ENCODE measurements at places on chromosomes 11 and 22.
A peak's percentile ranks its signal among the peaks of the same experiment; 100 is the strongest.

DNA sequence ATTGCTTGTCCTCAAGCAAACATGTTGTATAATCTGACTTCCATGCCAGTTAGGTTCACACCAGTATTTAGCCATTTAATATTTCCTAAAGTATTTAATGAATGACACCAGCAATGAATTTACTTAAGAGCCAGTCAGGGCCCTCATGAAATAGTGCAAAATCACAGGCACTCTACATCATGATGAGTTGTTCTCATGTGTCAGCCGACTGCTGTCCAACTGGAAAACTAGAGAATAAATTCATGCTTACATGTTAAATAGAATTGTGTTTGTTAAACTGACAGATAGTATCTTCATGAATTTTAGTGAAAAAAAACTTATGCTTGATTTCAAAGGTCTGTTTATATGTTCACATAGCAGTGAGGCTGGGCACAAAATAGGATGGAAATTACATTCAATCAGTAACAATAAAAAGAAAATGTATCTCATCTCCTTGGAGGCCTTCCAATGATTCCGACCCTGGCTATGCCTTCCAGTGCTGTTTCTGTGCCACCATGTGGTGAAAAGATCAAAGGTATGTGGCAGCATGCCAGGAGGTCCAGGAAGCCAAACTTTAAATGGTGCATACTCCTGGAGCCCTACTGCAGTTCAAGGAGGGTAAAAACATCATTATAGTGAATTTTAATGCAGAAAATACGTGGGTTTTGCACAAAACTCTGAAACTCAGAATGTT is 45.2 kb downstream of the CTSC start:
- DNase-seq = no peak

GRCh38 chr11:107731941-107732688 is 20.3 kb upstream of the SLN start:
- no peak for DNase-seq

DNA sequence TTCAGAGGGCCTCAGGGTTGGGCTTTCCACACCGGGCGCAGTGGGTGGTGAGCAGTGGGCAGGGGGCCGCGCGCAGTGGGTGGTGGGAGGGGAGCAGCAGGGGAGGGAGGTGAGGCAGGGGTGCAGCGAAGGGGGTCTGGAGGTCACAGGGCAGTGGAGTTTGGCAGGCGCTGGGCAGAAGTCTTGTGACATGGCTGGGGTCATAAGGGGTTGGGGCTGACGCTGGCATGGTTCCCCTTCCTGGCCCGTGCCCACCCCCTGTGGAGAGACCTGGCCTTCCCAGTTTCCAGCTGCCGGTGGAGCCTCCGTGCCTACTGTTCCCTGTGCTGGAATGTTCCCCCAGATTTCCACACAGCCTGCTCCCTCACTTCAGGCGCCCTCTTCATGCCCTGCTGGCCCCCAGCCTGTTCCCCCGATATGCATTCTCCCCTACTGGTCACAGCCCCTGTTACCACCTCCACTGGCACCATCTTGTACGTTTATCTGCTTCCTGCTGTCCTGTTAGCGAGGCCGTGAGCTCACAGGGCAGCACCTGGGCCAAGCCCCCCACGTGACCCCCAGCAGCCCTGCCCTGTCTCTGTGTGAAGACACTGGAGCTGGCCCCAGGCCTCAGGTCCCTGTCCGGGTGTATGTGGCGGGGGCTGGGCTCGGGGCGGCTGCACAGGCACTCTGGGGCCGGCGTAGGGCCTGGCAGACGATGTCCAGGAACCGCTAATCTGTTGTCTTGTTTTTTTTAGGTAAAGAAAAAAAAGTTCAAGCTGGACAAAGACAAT is 111.6 kb downstream of the KCNQ1OT1 start:
- DNase-seq = peak; percentile 10

DNA sequence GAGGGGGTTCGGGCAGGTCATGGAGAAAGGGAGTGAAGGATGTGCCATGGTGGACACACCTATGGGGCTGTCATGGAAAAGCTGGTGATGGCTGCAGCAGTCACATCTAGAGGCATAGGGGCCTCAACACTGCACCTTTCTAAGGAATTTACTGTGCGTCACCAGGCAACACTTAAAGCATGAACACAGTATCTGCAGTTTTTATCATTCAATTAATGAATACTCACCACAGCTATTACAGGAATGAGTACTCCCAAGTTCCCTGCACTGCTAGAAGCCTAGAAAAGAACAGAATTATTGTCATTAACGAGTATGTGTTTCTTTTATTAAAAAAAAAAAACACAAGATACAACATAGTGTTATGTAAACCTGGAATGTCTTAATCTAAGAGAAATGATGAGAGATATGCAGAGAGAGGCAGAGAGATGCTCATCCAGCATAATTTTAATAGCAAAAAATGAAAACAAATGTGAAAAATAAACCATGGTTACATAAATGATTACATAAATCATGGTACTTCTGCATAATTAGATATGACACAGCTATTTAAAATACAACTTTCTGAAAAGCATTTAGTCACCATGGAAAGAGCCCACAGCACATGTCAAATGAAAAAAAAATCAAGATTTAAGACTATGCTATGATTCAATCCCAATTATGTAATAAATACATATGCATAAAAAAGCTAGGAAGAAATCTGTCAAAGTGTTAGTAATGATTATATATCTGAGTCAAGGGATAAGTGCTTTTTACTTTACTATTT is 19.2 kb downstream of the SERPIND1 start:
- no peak for DNase-seq

GRCh38 chr11:441418-442274 is at the start of gene ANO9:
ANO9 (minus strand) TSS chr11:442011; CDS start chr11:441926, 85 bp downstream.
- DNase-seq = peak; percentile 77

- DNase-seq = no peak
Measured at GRCh38 chr11:71936825-71937224, 8.0 kb downstream of the RNF121 start.

DNA sequence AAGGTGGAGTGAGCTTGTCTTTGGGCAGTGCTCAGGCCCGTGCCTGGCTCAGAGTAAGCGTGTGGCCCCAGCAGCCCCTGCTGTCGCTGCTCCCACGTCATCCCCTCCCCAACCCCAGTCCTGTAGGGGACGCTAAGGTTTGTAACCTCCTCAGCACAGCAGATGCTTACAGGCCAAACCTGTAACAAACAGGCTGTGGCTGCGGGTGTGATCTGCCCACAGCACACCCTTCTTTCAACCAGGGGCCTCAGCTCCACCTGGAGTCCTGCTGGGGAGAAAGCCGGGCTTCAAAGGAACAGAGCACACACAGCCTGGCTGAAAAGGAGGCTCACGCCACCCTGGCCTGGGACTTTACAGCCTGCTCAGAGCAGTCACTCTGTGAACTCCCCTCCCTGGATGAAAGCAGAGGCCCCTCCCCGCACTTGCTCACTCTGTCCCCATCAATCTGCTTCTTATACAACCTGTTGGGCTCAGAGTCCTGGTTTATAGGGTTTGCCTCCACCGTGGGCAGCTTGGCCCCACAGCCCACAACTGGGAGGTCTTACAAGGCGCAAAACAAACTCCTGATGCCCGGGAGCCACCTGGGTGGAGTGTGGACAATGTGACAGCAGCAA is 54.3 kb downstream of the SCUBE1 start:
- no peak for DNase-seq

- DNase-seq = no peak
Measured at GRCh38 chr11:119685111-119685746, 43.8 kb downstream of the NECTIN1 start.

GRCh38 chr11:33325451-33325850 is 68.3 kb downstream of the HIPK3 start:
- no peak for DNase-seq

DNA sequence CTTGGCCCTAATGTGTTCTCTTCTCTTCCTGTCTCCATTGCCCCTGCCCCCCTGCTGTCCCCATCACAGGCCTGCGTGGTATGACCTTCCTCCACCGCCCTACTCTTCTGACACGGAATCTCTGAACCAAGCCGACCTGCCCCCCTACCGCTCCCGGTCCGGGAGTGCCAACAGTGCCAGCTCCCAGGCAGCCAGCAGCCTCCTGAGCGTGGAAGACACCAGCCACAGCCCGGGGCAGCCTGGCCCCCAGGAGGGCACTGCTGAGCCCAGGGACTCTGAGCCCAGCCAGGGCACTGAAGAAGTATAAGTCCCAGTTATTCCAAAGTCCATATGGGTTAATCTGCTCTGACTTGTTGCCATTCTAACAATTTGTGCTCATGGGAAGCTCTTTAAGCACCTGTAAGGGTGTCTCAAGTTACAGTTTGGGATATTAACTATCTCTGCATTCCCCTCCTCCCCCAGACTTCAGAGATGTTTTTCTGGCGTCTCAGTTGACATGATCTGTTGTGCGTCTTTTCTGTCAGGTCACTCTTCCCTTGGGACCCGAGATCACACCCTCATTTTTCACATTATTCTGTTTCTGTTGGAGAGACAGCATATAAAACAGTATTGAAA is 60.0 kb downstream of the COMMD9 start:
- no peak for DNase-seq

DNA sequence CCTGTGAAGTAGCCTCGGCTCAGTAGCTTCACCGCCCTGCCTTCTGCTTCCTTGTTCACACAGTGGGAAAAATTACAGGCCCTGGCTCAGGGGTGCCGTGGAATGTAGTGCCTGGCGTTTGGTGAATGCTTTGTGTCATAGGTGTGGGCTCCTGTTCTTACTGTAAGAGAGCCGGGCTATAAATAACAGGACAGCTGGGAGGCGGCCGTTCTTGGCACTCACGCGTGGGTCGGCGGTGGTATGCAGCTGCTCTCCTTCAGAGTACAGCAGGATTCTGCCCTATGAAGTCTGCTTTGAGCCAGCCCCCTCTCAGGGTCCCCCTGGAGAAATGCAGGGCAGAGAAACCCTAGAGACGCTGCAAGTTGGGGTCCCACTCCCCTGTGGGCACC is 84.2 kb downstream of the CTTN start:
- no peak for DNase-seq

GRCh38 chr11:87187930-87188329 is 150.2 kb downstream of the TMEM135 start:
- DNase-seq = no peak

GRCh38 chr11:1453611-1454034 is 33.0 kb downstream of the MOB2 start:
- DNase-seq = peak; percentile 37

DNA sequence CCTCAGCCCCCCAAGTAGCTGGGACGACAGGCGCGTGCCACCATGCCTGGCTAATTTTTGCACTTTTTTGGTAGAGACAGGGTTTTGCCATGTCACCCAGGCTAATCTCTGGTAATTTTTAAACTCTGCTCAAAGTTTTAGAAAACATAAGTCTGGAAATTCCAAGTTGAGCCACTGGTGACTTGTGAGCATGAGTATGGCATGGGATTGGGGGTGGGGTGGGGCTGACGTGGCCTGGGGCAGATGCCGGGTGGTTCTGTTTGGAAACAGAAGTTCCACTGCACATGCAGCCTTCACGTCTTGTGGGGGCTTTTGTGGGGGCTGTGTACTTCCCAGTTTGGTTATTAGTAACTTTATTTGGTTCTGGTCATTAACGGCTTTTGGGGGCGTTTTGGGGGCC is 67.3 kb downstream of the PTPRJ start:
- no peak for DNase-seq

DNA sequence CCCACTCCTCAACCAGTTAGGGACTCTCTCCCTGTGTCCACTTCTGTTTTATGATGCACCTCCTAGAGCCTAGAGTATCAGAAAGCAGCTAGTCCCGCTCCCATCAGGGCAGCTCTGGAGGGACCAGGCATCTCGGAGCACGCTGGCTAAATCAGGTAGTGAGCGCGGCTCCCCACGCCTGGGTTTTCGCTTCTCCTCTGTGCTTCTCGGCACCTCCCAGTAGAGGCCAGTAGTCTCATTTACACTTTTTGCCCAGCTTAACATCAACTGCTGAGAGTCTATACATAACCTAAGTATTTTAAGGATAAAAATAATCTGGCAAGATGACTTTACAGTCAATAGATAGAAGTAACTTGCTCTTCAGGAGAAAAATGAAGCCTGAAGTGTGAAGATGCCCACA is 473.8 kb downstream of the OPCML start:
- no peak for DNase-seq

DNA sequence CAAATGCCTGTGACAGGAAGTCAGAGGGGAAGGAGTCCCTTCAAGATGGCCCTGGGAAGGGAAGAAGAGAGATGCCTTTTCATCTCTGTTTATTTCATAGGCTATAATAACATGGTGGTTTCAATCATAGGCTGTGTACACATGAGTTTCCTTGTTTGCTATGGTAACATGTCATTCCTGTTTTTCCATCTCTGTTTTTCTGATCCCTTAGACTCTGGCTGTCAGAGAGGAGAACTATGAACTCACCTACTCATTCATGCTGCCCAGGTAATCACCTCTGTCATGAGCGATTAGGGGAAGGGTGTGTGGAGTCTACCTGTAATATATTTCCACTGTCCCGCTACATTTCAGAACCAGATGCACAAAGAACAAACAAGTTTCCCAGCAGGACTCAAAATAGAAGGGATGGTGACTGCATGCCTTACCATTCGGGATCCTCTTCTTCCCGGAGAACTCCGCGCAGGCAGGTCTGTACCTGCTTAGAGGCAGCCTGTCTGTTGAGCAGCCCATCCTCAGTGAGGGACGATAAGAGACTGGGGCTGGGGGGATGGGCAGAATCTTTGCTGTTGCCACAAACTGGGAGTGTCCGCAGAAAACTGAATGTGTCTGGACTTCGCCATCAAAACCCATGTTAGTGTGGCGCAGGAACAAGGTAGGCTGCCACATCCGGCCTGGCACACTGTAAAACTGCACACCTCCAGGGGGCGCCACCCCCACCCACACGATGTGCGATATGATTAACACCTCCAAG is 7.1 kb upstream of the PEX26 start:
- no peak for DNase-seq

- DNase-seq = no peak
Measured at GRCh38 chr11:17773674-17774073, 39.1 kb downstream of the KCNC1 start.

DNA sequence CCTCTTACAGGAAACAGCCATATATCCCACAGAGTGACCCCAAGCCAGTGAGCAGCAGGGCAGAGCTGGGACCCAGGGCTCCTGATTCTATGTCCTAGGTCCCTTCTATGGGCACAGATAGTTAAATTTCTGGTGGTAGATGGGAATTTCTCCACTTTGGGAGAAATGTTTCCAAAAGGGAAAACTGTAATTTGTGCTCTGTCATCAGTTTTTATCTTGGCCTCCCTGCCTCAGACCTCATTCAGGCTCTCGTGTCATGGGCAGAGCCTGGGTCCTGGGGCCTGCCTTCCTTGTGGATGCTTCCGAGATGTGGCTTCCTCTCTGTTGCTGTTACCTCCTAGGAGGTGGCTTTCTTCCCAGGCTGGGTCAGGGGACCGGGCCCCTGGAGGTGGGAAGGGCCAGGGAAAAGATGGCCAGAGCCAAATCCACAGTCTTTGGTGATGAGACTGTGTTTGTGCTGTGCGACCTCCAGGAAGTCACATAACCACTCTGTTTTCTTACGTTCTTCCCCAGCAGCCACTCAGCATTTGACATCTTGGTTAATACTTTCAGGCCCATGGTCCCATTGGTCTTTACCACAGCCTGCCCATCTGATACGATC is 8.6 kb downstream of the LRRC32 start:
- no peak for DNase-seq

- DNase-seq = no peak
Measured at GRCh38 chr11:121090145-121090721, 10.8 kb upstream of the TECTA start.

All from activated T-cell treated with anti-CD3 and anti-CD28 coated beads, Interleukin-2, amount 50 U/mL, for 48 hours (primary cell).